ENCODE measurements at places on chromosomes 13 and 19.

DNA sequence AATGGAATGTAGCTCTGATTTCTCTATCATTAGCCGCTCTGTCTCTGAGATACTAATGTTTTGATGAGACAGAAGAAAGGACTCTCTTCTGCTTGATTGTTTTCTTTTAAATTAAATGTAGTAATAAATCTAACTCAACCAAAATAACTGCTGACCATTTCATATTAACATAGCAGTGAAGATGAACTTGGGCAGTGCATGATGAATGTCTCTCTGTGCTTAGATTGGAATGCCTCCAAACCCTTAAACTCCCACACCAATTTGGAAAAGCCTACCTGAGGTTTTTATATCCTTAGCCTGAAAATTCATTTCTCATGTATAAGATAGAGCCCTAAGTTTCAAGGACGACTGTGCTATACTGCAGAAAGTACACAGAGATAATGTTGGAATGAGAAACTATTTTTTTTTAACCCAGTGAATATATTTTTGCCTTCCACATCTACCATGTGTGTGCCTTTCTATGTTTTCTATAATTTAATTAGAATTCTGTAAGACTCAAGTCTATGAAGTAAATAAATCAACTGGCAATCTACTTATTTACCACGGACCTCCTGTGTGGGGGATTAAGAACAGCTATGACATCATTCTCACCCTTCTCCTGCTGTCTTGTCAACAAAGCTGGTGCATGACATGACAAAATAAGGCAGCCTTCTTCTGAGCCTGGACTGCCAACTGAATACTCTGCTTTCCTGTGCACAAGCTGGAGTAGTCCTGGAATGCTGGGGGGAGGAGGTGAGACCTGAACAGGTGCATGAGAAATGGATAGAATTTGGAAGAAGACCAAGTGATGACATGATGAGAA is 155.5 kb downstream of the FGF9 start:
- DNase-seq = no peak

DNA sequence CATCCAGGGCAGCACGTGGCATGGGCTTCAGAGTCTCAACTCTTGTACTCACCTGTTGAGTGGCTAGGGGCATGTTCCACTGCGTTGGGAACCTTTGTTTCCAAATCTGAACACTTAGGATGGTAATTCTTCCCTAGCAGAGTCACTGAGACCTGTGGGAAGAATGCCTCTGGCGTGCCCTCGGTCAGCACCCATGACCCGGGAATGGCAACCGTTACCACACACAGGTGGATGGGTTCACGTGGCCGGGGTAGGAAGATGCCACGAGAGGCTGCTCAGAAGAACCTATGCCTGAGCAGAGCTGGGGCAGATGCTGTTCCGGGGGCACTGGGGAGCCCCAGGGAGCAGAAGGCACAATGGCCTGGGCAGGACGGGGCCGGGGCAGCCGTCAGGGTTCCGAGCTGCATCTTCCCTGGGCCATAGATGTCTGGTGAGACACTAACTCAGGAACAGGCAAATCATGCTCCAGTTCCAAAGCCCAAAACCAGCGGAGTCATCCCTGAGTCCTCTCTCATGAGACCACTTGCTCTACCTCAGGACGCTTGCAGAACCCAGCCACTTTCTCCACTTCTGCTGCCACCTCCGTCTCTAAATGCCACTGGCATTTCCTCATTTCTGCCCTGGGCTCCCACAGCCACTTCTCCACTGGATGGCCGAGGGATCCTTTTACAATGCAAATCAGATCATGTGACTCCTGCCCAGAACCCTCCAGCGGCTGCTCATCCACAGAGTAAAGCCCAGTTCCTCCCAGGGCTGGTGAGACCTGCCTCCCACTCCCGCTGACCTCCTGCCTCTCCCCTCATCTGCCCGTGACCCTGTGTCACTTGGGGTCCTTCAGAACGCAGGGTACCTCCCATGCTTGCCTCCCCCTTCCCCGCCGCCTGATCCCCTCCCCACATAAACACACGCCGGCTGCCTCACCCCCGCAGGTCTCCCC is 36.7 kb downstream of the FAM124A start:
- no peak for DNase-seq

DNA sequence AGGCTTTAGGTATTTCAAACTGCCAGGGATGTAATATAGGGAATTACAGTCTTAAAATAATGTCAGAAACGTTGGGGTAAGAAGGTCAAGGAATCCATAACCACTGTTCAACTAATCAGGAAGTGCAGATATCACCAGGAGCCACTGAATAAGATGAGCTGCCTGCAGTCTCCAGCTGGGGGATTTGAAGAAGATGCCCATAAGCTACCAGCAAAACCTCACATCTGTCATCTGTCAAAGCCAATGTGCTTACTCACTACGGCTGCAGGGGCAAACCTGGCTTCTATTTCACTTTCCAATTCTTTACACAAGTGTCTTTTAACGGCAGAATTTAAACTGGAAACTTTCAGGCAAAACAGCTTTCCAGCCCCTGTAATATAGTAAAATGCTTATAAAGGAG is 1410.1 kb upstream of the ATXN8OS start:
- no peak for DNase-seq

DNA sequence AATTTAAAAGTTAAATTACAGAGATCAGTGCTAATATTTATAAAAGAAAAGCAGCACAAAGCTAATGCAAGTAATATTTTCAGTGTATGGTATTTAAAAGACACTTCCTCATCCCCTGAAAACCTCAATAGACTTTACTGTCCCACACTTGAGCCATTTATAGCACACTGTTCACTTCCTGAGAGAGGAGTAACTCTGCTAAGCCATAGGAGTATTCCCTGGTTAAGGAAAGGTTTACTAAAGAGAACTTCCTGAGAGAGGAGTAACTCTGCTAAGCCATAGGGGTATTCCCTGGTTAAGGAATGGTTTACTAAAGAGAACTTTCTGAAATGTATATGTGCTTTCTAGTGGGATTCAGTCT is 159.4 kb downstream of the NHLRC3 start:
- DNase-seq = no peak

- no peak for DNase-seq
These were observed 147.9 kb downstream of the KATNAL1 start for GRCh38 chr13:30159446-30159839.

GRCh38 chr13:20499986-20500385 is 25.7 kb downstream of the CRYL1 start:
- DNase-seq = no peak

- no peak for DNase-seq
These were observed 116.0 kb upstream of the RNF113B start for GRCh38 chr13:98293103-98293502.

DNA sequence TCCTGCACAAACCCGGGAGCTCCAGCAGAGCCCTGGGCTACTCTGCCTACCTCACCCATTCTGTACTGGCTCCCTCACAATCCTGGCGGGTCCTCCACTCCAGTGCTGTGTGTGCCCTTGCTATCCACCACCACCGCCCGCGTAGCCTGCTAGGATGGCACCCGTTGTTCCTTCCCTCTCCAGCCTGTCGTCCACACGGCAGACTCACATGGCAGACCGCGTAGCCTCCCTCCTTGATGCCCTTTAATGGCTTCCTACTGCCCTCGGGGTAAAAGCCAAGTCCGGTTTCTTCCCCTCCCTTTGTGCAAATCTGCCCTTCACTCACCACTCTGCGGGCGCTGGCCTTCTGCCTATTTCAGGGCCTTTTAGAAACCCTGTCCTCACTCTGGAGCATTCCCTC is 106.6 kb downstream of the RAB20 start:
- no peak for DNase-seq

DNA sequence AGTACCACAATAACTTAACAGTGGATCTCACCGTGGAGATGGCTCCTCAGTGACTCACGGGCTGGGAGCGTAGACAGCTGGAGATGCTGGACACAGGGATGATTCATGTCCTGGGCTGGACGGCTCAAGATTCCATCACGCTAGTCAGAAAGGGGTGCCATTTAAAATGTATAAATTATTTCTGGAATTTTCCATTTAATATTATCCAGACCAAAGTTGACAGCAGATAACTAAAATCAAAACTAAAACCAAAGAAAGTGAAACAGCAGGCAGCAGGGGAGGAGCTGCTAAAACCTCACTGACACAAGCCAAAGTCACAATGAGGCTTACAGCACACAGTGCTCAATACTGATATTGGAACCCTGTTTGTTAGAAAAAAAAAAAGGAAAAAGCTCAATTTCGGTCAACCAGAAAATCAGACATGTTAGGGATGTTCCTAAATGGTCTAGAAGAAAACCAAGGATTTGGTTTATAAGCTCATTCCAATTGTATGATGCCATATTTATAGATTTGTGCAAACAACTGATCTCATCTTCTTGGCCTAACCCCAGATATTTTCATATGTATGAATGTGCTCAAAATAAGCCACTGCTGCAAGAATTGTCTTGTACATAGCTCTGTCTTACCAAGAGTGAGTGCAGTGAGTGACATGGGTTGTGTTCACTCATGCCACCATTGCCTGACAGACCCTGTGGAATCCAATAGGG is 111.8 kb downstream of the SACS start:
- DNase-seq = no peak

DNA sequence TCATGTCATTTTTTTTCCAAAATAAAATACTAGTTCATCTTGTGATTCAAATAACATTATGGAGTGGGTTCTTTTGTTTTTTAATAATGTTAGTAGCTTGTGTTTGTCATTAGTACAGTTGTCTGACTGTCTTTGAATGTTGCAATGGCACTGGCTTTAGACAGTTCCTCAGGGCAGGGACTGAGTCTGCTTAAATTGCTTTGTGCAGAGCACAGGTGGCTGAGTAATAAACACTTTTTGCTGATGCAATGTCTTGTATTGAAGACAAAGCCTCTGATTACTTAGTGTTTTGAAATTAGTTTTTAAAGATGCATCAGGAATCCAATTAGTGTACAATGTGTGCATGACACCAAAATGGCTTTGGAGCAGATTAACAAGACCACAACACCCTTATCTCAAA is 88.7 kb upstream of the PCDH9 start:
- DNase-seq = no peak

DNA sequence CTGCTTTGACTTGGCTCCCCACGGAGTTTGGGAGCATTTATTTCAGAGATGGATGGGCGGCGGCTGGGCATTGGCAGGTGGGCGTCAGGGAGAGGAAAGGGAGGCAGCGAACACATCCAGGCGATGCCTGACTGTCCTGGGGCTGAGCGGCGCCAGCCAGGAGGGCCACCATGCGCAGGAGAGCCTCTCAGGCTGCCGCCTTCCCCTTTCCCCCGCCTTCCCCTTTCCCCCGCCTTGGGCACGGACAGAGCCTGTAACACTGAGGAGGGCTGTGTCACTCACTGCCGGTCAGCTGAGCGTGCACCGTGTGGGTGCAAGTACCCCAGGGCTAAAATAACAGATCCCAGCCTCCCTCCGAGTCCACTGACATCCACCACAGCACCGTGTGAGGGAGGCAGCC is 11.4 kb downstream of the MCF2L start:
- no peak for DNase-seq

- peak; percentile 80 for DNase-seq
These were observed 5.6 kb downstream of the BCL3 start for GRCh38 chr19:44753932-44754749.

DNA sequence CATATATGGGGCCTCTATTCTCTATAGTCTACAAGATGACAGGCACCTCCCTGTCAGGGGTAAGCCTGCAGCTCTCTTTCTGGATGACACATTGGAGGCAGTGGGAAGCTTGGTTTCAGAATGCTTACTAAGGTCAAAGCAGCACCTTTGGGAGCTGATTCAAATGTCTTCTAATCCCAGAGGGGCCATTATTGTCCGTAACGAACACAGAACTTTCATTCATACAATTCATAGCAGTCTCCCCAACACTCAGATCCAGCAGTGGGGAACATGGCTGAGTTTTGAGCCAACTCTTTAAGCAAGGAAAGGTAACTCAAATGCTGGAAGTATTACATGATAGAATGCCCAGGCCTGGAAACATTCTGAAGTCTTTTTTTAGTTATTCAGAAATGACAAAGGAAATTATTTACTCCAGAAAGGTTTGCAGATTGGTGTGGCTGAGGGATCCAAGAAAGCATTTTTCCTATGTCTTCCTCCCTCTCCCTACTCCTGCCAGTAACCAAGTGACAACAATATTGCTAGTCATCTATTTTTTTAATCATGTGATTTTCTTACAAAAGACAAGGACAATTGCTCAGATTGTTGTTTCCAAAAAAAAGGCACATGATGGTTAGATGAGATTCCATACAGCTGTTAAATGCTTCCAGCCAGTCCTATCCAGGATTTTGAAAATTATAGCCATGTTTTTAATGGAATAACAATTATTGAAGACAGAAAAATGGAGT is 118.7 kb downstream of the FOXO1 start:
- no peak for DNase-seq

- DNase-seq = no peak
These were observed 5.7 kb upstream of the ZNF492 start for GRCh38 chr19:22628401-22628800.

Measured in activated T-cell treated with anti-CD3 and anti-CD28 coated beads, Interleukin-2, amount 50 U/mL, for 4 hours (primary cell).